ENCODE measurements at places on chromosomes 12 and 14. TPM values are rescaled to one million over a fixed set of nuclear protein-coding genes. Genes with fewer than 3 reads are reported as not detected.

ANKS1B gene
- 0.32 TPM for total RNA-seq

RPL10L gene
- total RNA-seq: not detected

OR4E2 gene
- total RNA-seq: not detected

RACGAP1 gene
- total RNA-seq: 24.2 TPM

CKB gene
- total RNA-seq: 51.5 TPM

LDHB gene
- 703 TPM for total RNA-seq

PLCZ1 gene
- total RNA-seq: not detected

KRT82 gene
- not detected for total RNA-seq

MYBPC1 gene
- total RNA-seq: not detected

PPM1H gene
- total RNA-seq: 0.08 TPM

PNN gene
- total RNA-seq: 21.6 TPM

RNASE3 gene
- not detected for total RNA-seq

IL31 gene
- not detected for total RNA-seq

SLC10A1 gene
- total RNA-seq: not detected

GYS2 gene
- not detected for total RNA-seq

SALL2 gene
- 8.5 TPM for total RNA-seq

POTEG gene
- not detected for total RNA-seq

AMDHD1 gene
- 0.13 TPM for total RNA-seq

STYK1 gene
- 2.3 TPM for total RNA-seq

KRT77 gene
- not detected for total RNA-seq

Data from epithelial cell of alveolus of lung (primary cell).